ENCODE measurements at places on chromosomes 11 and 22. TPM values are rescaled to one million over a fixed set of nuclear protein-coding genes. Genes with fewer than 3 reads are reported as not detected.

- peak; percentile 44 for DNase-seq
These were observed 1.1 kb downstream of the HYOU1 start for GRCh38 chr11:119055901-119056300.

- no peak for DNase-seq
These were observed 34.3 kb upstream of the GAL start for GRCh38 chr11:68649851-68650555.

- no peak for DNase-seq
These were observed 49.9 kb downstream of the ARFGAP3 start for GRCh38 chr22:42807185-42807584.

- DNase-seq: no peak
These were observed 855.9 kb downstream of the TBC1D22A start for GRCh38 chr22:47618180-47619010.

DNA sequence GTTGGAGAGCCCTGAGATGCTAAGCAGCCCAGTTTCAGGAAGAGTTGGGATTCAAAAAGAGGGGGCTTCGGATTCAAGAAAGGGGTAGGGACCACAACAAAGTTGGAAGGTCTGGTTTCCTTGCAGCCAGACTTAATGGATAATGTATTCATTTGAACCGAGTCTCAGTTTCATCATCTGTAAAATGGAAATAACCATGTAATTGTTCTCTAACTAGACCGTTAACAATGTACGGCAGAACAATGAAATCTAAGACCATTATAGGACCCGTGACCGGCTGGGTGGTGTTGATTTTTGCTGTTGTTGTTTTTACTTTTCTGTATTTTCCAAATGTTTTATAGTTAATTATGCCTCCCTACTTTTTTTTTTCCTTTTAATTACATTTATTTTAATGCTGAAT is 6.4 kb upstream of the MRPL48 start:
- no peak for DNase-seq

DNA sequence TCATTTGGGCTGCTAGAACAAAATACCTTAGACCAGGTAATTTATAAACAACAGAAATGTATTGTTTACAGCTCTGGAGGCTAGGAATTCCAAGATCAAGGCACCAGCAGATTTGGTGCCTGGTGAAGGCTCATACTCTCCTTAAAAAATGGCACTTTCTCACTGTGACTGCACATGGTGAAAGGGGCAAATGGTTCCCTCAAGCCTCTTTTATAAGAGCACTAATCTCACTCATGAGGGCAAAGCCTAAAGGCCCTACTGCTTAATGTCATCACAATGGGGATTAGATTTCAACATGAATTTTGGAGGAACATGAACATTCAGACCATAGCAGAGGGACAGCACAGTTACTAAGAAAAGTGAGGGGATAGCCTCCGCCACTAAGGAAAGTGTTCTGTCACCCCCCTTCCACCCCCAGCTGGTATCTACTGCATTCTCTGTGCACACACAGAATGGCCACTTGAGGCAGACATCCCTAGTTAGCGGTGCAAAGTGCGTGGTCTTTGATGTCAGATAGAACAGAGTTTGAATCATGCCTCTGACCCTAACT is 47.2 kb upstream of the CEP295 start:
- no peak for DNase-seq

DNA sequence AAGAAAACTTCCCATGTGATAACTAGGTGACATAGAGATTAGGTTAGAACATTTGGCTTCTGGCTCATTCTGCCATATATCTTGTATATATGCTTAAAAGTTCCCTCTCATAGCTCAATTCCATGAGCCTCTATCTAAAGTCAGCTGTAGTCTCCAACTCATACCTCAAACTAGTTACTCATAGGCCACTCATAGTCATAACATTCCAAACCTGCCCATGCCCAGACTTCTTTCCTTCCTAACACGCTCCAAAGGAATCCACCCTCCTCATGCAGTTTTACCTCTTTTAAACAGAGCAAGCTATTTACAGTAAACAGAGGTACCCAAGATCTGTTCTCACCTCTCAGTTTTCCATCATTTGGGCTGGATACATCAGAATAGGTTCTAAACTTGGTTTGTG is 39.4 kb downstream of the GLYATL2 start:
- DNase-seq: no peak

- no peak for DNase-seq
These were observed 37.0 kb upstream of the HEPHL1 start for GRCh38 chr11:93984196-93984567.

DNA sequence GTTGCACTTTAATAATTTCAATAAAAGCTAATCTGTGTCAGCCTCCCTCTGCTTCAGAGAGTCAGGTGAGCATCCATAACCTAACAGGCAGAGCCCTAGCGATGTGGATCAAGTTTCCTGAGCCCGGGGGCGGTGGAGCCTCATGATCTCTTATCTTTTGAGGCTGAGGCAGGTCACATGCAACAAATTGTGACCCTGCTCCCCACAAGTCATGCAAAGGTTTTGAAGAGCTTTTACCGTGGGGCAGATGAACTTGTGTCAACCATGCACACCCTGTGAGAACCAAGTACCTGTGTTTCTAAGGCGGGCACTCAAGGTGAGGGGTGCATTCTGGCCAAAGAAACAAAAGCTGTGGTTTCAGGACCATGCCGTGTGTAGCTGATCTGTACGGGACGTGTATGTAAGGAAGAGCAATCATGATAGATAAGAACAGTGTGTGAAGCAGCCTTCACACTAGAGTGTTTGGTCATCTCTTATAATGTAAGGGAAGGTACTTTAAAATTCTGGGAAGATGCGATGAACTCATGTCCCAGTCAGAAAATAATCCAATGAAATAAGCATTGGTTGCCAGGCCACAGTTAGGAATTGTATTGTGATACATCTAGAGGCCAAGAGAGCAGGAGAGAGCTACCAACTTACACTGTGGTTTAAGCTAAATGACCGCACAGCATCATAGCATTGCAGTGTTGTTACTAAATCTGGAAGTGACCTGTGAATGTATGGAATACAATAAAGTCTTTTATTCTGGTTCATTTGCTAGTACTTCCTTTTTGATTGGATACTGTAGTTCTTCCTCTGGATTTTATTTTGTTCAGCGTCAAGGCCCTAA is 49.8 kb downstream of the DKK3 start:
- DNase-seq: no peak

DNA sequence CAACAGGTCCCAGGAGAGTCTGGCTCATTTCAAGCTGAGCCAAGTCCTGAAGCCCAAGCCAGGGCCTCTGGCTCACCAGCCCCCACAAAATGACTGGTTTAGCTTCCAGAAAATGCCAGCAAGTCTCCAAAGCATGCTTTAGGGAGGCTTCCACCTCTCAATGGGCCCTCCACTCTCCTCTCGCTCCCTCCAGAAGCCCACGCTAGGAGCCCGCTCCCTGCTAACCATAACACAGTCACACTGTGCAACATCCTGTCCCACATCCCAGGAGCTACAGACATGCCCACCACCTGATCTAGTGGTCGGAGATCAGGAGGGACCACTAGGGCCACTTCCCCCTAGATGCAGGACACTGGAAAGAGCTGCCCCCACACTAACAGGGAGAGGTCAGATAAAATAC is 6.9 kb downstream of the SULT4A1 start:
- no peak for DNase-seq

DNA sequence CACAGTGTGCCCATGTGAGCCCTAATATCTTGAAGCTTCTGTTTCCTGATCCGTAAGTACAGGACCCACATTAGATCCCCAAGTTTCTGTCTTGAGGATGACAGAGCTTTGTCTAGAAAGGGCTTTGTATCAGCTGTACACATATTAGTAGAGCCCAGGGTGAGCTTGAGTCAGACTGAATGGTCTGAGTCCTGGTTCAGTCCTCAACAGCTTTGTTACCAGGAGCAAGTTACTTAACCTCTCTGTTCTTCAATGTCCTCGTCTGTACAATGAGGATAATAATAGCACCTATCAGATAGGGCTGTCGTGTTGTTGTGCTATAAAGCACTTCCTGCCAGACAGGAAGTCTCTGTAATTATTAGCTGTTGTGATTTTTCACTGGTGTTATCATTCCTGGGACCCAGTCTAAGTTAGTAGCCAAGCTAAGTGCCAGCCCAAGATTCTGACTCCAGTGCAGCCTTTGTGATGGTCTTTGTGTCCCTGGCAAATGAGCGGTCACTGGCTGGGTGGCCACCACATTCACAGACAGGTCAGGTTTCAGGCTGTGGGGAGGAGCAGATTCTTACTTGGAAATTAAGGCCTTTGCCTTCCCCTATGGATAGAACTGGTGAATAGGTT is 6.8 kb downstream of the TOM1 start:
- DNase-seq: peak; percentile 62

The DNAJB7 gene
- total RNA-seq: not detected

The MUC15 gene
- not detected for total RNA-seq

The NLRP14 gene
- total RNA-seq: not detected

Data from myocyte (in vitro differentiated cells).